ENCODE measurements at places on chromosomes 11 and 22.

- no peak for DNase-seq
Observed at GRCh38 chr11:2902784-2903671, 17.5 kb upstream of the CDKN1C start.

GRCh38 chr11:78845496-78845895, 270.8 kb upstream of the NARS2 start:
- no peak for DNase-seq

GRCh38 chr11:116373104-116373944, 399.5 kb downstream of the BUD13 start:
- DNase-seq: no peak

DNA sequence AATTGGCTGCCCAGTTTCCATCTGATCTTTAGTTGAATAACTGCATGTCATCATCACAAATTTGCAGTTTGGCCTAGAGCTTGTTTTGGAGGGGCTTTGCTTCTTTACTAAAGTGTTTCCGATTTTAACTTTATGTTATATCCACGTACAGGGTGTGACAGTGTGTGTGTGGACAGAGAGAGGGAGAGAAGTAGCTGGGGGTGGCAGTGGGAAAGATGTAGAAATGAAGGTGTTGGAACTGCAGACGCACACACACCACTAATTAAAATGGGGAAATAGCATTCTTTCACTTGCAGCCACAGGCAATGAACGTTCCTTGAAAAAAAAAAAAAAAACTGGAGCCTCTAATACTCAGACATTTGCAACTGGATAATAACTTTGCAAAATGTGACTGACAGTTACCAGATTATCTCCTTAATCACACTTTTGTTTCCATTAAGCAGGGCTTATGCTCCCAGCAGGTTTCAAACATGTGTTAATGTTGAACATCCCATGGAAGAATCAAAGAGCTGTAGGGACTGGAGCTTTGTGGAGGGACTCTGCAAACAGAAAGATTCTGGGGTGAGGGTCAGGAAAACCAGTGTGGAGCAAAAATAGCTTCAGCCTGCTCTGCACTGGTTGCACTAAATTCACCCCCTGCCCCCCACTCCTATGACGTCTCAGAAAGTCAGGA, 238.1 kb upstream of the TENM4 start:
- no peak for DNase-seq

GRCh38 chr22:37462983-37463382, 23.2 kb downstream of the MFNG start:
- DNase-seq: no peak

GRCh38 chr11:94424662-94425061, 23.4 kb upstream of the GPR83 start:
- no peak for DNase-seq

- no peak for DNase-seq
Observed at GRCh38 chr22:25942856-25943411, 200.9 kb downstream of the MYO18B start.
